ENCODE measurements at places on chromosomes 1 and 21.

DNA sequence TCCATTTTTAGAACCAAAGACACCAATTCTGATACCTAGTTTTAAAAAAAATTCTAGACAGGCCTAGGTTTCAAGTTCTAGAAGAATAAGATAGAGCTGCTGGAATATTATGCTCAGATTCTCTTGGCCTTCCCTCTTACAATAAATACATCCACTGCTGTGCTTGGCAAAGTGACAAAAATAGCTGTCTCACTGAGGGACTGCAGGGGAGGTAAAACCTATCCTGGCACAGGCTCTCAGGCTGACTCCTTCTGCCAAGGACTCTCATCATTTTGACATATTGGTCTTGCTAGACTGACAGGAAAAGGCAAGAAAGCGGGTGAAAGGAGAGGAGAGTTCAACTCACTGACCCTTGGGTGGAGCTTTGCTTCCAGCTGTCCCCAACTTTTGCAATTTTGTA is 197.0 kb upstream of the LHX8 start:
- no peak for DNase-seq

GRCh38 chr1:100217834-100218233 is 31.8 kb downstream of the DBT start:
- peak; percentile 44 for DNase-seq

DNA sequence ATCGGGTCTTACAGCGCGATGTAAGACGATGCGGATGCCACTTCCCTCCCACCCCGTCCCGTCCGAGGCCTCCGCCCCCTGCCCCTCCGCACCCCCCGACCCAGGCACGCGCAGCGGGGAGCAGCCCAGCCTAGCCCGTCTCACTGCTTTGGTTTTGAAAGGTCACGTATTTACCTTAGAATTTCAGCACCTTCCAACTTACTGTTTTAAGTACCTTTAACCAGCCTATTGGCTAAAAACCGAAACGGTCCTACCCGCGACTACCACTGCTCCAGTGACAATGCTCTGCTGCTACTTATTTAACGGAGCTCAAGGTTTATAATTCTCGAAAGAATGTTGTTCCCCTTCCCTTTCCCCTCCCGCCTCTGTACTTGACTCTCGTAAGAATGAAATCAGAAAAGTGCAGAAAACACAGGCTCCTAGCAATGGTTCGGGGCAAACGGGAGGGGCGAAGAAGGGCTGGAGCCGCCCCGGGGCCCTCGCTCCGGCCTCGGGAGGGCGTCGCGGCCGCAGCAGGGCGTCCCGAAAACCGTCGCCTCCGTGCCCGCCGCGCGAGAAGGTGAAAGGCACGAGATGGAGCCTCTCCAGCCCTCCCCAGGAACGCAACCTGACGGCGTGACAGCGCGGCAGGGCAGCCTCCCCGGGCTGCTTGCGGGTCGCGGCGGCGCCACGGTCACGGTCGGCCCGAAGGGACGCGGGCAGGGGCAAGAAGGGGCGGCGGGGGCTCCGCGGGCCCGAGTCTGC is 667 bp downstream of the TMEM50B start:
- no peak for DNase-seq

DNA sequence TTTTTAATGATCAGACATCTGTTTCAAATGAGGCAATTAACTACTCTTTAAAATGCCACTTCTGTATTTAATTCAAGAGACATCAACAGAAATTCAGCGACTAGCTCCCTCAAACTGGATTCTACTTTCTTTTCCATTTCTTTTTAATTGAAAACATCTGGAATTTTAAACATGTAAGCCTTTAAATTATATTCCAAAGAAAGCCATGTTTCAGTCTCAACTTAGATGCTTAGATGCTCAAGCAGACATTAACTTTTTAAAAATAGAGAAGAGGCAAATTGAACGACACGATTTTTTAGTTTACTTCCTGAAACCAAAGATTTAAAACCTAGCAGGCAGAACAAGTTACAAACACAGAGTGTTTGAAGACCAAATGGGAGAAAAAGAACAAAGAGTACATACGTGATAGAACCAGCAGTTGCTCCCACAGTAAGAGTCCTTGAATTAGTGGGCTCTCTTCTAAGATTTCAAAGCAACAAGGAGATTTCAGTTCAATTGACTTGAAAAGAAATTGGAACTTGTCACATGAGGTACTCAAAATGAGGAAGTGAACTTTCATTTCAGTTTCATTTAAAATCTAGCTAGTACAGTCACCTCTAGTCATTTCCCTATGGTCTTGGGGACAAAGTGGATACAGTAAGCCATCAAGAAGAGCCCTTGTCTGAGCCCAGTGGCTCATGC is at the start of gene CTSS:
TSS of gene CTSS (minus strand) at position 483 of the 681 bp plus-strand sequence. CDS start 1,015 bp downstream, outside the sequence.
- DNase-seq = no peak

DNA sequence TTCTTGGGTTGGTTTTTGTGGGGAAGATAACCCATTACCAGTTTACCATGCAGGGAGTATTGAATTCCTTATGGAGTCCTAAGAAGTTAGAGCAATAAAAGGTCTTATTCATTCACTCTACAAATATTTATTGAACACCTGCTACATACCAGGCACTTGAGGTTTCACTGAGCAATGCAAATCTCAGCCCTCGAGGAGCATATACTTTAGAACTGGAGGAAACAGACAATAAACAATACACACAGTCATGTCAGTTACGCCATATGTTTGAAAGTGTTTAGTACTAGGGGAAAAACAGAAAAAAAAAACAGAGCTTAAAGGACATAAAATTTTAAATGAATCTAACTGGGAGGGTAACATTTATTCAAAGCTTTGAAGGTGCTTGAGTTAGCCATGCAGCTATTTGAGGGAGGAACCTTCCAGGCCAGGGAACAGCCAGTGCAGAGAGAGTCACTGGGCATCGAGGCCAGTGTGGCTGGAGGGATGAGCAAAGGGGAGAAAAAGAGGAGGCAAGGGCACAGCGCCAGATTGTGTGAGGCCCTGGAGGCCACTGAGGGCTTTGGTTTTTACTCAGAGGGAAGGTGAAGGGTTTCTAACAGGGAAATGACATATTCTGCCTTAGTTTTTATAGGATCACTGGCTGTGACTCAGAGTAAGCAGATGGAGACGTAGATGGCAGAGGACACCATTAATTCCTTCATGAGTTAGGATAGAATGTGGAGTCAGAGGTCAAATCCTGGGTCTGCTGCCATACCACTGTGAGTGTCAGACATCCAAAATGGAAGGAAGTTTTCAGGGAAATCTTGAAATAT is 32.7 kb downstream of the C1orf21 start:
- no peak for DNase-seq
